ENCODE measurements at places on chromosomes 3 and 15. TPM values are rescaled to one million over a fixed set of nuclear protein-coding genes. Genes with fewer than 3 reads are reported as not detected.

- peaks cover 2% of the 10 kb centered on the region for H3K4me1 ChIP-seq
- no peaks in the 10 kb centered on the region for H3K36me3 ChIP-seq
- no peaks in the 10 kb centered on the region for H3K27me3 ChIP-seq
- no peak for DNase-seq
- no peak overlapping the region for H3K27ac ChIP-seq
These were observed 56.7 kb upstream of the MYRIP start for GRCh38 chr3:39752751-39753150.

DNA sequence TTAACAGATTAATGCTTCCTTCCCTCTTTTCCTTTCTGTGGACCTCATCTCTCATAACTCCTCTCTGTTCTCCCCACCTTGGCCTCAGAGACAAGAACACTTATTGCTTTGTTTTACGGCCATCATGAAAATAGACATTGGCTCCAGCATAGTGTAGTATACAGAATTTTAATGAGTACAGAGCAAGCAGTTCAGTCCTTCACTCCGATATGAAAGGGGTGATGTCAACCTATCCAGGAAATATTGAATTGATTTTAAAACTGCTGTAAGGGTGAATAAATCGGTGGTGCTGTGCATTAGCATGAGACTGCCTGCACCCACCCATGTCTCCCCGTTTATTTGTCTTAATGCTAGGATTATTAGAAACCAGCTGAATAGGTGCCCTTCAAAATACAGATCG is 490.9 kb upstream of the TBL1XR1 start:
- DNase-seq = no peak
- H3K4me1 ChIP-seq = no peaks in the 10 kb centered on the region
- no peak overlapping the region for H3K27ac ChIP-seq
- H3K4me3 ChIP-seq = no peak overlapping the region
- no peaks in the 10 kb centered on the region for H3K27me3 ChIP-seq

DNA sequence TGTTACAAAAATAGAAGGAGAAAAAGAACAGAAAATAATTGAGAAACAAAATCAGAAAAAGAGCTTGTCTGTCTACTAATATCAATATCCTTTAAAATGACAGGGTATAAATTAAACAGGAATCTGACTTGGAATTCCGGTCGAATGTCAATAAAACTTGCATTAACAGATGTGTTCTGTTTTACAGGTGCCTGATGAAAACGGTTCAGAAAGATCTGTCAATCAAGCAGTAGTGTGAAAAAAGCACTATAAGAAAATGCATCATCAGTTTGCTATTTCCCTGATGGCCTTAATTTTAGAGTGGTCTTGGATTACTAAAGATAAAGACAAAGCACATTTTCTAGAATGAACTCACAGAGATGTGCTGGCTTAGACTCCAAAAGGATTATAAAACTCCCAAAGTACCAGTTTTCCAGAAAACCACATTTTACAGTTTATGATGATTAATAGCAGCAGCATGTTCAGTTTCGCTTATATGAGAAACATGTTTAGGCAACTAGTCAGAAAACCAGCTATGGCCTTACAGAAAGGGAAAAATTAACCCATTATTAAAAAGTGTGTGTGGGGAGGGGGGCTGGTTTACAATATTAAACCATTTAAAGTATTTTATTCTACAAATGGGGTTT is 8.2 kb upstream of the C3orf38 start:
- H3K27me3 ChIP-seq = no peaks in the 10 kb centered on the region
- H3K36me3 ChIP-seq = peaks cover 30% of the 10 kb centered on the region
- no peak overlapping the region for H3K27ac ChIP-seq
- H3K4me3 ChIP-seq = no peak overlapping the region

DNA sequence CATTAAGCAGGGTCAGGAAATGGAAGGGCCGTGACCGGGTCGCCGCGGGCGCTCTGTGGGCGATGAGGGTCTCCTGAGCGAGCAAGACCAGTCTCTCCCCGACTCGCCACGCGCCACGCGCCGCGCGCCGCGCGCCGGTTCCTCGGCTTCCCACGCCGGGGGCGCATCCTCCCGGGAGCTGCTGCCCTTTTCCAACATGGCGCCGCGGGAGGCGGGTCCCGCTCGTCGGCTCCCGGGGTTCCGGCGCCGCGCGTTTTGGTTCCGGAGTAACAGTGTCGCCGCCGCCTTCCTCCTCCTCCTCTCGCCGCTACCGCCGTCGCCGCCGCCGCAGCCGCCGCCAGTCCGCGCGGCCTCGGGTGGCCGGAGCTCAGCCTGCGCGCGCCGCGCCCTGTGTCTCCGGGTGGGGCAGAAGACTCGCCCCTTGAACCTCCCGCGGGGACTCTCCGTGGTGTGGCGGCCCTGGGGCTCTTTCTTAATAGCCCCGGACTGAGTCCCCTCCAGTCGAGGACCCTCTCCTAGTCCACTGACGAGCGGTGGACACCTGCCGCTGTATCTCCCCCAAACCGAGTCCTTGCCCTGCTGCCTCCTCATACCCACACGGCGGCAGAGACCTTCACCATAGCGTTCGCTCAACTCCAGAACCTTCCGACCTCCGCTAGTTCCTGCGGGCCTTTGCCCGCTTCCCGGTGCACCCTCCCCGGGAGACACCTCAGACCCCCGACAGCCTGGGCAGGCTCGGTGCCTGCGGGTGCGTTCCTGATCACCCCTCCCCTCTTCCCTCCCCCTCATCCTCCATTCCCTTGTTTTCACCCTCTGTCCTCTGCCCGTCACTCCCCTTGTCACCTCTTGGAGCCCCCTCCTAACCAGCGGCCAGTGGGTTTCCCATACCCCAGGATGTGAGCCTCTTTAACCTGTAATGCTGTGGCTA is at the start of gene MAP2K5:
Gene MAP2K5 (plus strand): TSS at position 284 of the 928 bp plus-strand sequence. CDS start 633 bp downstream, at position 917.
- no peaks in the 10 kb centered on the region for H3K27me3 ChIP-seq
- peak within 1 kb of the TSS; percentile 68 for H3K4me3 ChIP-seq
- peak; percentile 80 for DNase-seq
- peak within 1 kb of the TSS; percentile 78 for H3K27ac ChIP-seq

CHRNA5 gene
- total RNA-seq = 0.23 TPM

- DNase-seq = no peak
- no peak overlapping the region for H3K4me3 ChIP-seq
- peaks cover 32% of the 10 kb centered on the region for H3K36me3 ChIP-seq
- H3K27me3 ChIP-seq = no peaks in the 10 kb centered on the region
These were observed 19.5 kb downstream of the SEC22C start for GRCh38 chr3:42562047-42562907.

GRCh38 chr3:37181756-37182155 is 7.4 kb upstream of the LRRFIP2 start:
- peaks cover 5% of the 10 kb centered on the region for H3K4me1 ChIP-seq
- no peak for DNase-seq
- H3K4me3 ChIP-seq = no peak overlapping the region
- no peaks in the 10 kb centered on the region for H3K27me3 ChIP-seq

DNA sequence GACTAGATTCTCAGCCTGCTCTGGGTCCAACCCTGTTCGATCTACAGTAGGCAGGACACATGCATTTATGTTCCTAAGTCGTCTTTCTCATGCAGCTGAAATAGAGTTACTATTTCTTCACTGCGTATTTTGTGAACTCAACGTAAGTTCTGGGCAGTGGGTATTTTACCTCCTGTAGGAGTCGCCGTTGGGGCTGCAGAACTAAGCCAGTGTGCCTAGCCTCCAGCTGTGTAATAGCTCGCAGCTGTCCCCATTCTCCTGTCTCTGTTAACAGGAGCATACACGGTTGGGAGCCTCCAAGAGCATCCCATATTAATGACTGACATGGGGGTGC is 58.4 kb upstream of the HRH1 start:
- no peaks in the 10 kb centered on the region for H3K36me3 ChIP-seq
- no peak overlapping the region for H3K27ac ChIP-seq
- no peak overlapping the region for H3K4me3 ChIP-seq

DNA sequence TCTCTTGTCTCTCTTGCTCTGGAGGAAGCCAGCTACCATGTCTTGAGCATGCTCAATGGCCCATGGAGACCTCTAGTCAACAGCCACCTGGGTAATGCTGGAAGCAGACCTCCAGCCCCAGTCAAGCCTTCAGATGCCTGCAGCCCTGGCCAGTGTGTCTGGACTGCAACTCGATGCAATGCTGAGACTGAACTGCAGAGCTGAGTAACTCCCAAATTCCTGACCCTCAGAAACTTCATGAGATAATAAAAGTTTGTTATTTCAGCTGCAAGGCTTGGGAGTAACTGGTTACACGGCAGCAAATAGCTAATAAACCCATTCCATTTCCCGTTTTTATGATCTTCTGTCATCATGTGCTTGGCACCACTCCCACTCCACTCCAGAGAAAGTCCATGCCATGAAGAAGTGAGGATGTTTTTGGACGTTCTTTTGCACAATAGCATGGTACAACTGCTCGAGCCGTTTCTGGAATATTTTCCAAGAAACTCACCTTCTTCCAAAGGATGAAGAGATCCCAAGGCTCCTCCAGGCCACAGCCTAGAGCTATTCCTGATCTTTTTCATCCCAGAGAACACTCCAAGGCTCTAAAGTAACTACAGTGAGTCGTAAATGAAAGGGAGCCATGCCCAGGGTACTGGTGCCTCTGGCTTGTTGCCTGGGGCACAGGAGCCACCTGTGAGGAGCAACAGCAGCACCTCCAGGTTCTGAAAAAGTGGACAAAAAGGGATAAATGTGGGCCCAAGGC is 72.0 kb upstream of the KLF13 start:
- H3K4me3 ChIP-seq = no peak overlapping the region
- DNase-seq = no peak
- H3K36me3 ChIP-seq = no peaks in the 10 kb centered on the region
- no peak overlapping the region for H3K27ac ChIP-seq
